ENCODE measurements at places on chromosomes 3 and 15.
A peak's percentile ranks its signal among the peaks of the same experiment; 100 is the strongest.

DNA sequence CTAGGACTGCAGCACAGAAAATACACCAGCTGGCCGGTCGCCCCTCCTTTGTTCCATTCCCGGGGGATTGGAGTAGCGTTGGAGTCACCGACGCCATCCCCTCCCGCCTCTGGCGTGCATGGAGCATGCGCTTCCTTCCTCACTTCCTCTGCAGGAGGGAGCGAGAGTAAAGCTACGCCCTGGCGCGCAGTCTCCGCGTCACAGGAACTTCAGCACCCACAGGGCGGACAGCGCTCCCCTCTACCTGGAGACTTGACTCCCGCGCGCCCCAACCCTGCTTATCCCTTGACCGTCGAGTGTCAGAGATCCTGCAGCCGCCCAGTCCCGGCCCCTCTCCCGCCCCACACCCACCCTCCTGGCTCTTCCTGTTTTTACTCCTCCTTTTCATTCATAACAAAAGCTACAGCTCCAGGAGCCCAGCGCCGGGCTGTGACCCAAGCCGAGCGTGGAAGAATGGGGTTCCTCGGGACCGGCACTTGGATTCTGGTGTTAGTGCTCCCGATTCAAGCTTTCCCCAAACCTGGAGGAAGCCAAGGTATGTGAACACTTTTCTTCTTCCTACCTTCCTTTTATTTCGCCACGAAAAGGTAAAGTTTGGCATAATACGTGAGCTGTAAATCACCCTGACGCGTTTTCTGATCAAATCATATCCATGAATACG is at the start of gene SCG3:
Gene SCG3 (plus strand): TSS at position 201 of the 661 bp plus-strand sequence. CDS start 253 bp downstream, at position 454.
- DNase-seq = peak; percentile 38

DNA sequence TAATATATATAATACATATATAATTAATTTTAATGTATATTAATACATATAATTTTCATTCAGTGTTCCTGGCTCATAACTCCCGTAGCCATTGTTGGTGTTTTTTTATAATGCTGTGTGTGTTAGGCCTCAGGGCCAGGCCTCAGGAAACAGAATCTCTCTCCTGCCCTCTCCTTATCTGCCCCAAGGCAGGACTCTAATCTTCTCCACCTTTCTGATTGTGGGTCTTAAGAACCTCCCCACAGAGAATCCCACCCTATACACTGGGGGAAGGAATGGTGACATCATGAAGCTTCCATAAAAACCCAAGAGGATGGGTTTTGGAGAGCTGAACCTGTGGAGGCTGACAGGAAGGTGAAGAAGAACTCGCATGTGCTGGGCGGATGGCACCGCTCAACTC is 4.0 kb upstream of the FMN1 start:
- DNase-seq = no peak

- DNase-seq = no peak
Observed at GRCh38 chr15:25184356-25185155, 229.8 kb downstream of the SNRPN start.

DNA sequence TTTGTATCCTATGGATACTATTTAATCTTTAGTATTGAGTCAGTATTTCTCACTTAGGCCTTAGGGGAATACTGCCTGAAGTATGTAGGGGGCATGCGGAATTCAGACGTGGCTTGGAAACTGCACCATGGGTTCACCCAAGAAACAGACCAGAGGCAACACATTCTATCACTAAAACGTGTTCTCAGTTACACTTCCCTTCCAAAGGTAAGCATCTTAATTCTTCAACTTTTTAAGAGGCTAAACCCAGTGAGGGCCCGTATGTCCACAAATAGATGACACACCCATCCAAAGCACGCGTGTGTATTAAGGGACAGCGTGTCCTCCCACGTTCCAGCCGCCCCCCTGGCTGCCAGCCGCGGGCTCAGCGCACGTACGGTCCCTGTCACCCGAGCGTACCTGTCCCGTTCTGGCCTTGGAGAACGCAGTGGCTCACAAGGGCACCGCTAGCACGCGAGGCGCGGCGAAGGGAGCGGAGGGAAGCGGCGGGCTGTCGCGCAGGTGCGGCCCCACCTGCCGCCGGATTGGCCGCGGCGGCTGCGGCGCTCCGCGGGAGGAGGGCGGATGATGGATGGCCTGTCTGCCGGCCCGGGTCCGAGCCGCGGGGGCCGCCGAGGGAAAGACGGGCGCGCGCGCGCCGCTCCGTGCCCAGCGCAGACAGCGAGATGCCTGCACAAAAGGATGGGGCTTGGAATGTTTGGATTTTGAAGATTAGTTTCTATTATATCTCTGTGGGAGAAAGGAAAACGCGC is 1003.9 kb upstream of the NR2F2 start:
- no peak for DNase-seq

- DNase-seq = no peak
Observed at GRCh38 chr15:67242708-67243111, 11.8 kb downstream of the AAGAB start.

GRCh38 chr3:14224895-14225294 is 46.3 kb downstream of the LSM3 start:
- DNase-seq = no peak

GRCh38 chr3:129352045-129352444 is 73.4 kb downstream of the HMCES start:
- DNase-seq = no peak

- DNase-seq = no peak
Observed at GRCh38 chr3:135629701-135630408, 335.7 kb upstream of the PPP2R3A start.

GRCh38 chr15:82874267-82874666 is 64.8 kb downstream of the WHAMM start:
- DNase-seq = no peak

- DNase-seq = no peak
Observed at GRCh38 chr15:63899193-63899592, 65.4 kb upstream of the HERC1 start.

DNA sequence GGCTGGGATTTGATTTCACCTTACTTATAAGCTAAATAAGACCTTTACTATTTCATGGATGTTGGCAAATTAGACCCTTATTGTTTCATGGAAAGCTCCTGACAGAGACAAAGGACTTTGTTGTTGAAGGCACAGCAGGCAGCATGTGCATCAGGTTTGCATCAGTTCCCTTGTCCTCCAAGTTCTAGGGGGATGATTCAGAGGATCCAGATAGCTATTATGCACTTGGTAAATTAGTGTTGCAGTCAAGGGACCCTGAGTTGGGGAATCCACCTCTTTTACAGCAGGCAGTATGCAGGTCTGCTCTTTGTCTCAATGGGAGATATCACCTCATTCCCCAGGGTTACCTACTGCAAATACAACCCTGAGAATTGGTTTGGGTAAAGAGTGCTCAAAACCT is 131.4 kb upstream of the IGSF10 start:
- DNase-seq = no peak

Data from stimulated activated CD4-positive, alpha-beta T cell treated with anti-CD3 and anti-CD28 coated beads, Interleukin-1b, Interleukin-23, amount 100 ng/mL, for 1 hour (primary cell).